ENCODE measurements at places on chromosomes 2 and 18.

GRCh38 chr2:183070942-183071844 lies 7.4 kb upstream of the DUSP19 start:
- DNase-seq: no peak

GRCh38 chr18:13530879-13531387 lies 195.4 kb downstream of the FAM210A start:
- peak; percentile 65 for DNase-seq

DNA sequence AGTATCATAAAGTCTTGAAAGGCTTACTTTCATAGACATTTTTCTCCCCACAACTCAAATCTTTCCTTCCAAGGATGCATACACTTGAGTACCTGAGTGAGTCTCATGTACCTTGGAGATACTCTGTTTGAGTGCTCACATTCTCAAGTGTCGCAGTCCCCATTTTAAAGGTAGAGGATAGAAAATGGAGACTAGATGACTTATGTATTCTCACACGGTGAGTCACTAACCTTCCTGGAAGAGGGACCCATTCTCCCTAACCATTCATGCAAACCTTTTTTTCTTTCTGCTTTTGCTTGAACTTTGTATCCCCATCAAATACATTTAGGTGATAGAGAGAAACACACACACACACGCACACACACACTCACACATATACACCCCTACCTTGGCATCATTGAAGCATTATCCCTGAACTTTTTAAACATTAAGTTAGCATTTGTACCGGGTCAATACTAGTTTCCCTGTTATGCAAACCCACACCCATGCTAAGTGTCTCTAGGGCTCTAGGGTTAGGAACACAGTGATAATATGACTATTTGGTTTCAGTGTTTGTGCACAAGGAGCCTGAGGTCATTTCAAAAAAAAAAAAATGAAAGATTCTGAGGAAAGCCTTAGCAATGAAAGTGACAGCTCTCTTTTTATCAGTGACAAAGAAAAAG lies 236.2 kb downstream of the IKZF2 start:
- DNase-seq: no peak

DNA sequence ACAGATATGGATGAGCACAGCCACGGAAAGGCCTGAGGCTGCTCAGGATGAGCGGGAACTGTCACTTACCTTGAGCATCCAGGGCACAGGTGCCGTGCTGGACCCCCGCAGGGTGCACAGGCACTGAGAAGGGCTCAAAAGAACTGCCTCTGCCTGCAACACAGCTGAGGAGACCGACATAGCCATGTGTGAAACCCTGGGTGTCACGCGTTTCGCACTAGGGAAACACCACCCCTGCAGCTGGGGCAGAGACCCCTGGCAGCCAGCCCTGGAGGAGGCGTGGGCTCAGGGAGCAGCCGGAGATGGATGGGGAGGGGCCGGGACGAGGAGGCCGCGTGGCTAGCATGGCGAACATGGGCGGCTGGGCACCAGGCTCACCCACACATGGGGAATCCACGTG lies 228.9 kb downstream of the EIPR1 start:
- DNase-seq: no peak

DNA sequence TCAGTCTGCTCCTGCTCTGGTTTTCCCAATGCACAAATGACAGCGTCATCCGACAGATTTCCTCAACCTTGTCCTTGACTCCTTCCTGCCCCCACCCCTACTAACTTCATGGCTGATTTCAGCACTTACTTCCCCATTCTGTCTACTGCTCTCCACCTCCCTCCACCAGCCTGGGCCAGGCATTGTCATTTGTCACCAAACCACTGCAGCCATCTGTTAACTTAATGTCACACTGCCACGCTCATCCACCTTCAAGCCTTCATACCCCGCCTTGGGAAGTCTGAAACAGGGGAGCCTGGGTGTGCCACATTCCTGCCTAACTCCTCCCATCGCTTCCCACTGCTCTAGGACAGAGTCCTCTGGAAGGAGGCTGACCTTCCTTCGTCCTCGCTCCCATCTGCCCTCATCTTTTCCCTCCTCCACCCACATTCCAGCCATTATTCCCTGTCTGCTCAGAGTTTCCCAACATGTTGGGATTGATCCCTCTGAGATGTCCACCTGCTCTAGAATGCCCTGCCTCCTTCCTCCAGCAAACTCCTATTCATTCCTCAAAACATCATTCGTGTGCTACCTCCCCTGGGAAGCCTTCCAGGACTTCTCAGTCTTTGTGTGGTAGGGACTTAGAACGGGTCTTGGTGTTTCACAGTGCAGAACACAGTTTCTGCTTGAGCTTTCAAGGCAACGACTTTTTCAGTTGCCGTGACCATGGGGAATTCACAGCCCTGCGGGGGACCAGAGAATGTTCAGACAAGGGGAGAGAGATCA lies 42.2 kb upstream of the SMAD7 start:
- DNase-seq: no peak

GRCh38 chr18:25675123-25675850 lies 323.3 kb upstream of the ZNF521 start:
- DNase-seq: no peak

DNA sequence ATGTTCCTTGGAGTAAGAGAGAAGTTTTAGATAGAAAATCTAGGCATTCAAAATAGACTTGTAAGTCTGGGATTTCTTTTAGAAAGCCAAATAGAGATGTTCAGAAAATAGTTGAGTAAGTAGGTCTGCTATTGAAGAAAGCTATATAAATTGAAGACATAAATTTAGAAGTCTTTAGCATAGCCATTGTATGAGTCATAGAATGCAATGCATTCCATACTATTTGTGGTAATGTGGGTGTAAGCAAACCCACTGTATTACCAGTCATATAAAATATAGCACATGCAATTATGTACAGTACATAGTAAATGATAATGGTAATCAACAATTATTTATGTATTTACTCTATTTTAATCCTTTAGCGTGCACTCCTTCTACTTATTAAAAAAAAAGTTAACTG lies 14.1 kb downstream of the MC4R start:
- peak; percentile 29 for DNase-seq

- no peak for DNase-seq
These were observed 31.4 kb downstream of the ZCCHC2 start for GRCh38 chr18:62554061-62554815.

DNA sequence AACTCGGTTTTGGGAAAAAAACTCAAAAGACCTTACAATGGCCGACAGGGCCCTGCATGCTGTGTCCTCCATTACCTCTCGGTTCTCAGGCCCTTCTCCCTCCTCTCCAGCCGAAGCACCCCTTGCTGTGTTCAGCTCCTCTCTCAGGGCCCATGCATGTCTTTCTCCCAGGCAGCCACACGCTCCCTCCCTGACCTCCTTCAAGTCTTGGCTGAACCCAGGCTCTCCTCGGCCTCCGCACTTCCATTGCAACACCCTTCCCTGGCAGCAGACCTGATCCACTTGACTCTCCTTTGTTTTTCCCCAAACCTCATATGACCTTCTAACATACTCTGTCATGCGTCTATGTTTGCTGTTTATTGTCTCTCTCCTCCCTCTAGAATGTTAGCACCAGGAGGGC lies 114.0 kb downstream of the CYP26B1 start:
- no peak for DNase-seq

- DNase-seq: peak; percentile 44
These were observed 127.6 kb downstream of the QPCT start for GRCh38 chr2:37471994-37472393.

- DNase-seq: no peak
These were observed 71.9 kb upstream of the KLHL29 start for GRCh38 chr2:23312996-23313606.

- no peak for DNase-seq
These were observed 21.4 kb upstream of the MGAT5 start for GRCh38 chr2:134232461-134232860.

DNA sequence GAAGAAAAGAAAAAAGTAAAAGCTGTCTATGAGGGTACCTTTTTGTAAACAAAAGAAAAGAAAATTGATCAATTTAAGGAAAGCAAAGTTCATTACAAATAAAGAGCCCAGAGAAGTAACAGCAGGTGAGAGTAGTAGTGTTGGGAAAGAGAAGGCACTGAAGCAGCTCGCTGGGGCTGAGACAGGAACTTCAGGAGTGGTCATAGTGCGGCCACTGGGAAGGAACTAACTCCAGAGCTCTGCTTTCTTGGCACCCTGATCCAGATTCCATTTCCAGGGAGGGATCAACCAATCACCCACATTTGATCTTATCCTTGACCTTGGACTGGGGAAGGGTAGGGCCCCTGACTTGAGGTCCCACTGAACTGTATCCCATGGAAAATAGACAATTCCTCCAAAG lies 617.6 kb downstream of the CPS1 start:
- DNase-seq: no peak

- peak; percentile 3 for DNase-seq
These were observed 14.8 kb downstream of the MBD2 start for GRCh38 chr18:54209471-54210180.

- DNase-seq: no peak
These were observed 66.1 kb upstream of the ID2 start for GRCh38 chr2:8615576-8616281.

DNA sequence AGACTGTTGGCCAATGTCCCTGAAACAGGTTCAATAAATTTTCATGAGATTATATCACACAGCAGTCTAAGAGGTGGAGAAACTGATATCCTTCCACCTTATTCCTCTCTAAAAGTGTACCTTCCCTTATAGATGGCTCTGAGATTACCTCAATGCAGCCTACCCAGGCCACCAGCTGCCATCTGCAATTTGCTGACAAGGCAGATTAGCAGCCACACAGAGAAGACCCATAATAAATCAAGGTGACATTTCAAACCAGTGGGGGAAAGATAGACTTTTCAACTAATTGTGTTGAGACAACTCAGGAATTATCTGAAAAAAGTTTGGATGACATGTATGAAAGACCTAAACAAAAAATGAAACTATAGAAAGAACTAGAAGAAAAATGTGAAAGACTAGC lies 43.2 kb downstream of the ZBTB7C start:
- no peak for DNase-seq
